Activated CD4-positive, alpha-beta T cell treated with anti-CD3 and anti-CD28 coated beads for 36 hours (primary cell): ENCODE measurements at places on chromosomes 2 and 18. TPM values are rescaled to one million over a fixed set of nuclear protein-coding genes. Genes with fewer than 3 reads are reported as not detected.

Gene ZNF892
- total RNA-seq, result 3.2 TPM

Gene CHRNG
- not detected for total RNA-seq

Gene IHH
- 0.12 TPM for total RNA-seq

Gene ATG9A
- total RNA-seq, result 43.5 TPM

Gene ANKRD23
- total RNA-seq, result 5.1 TPM

GRCh38 chr2:157173740-157174184 is 83.7 kb upstream of the GALNT5 start:
- no peak for DNase-seq

DNA sequence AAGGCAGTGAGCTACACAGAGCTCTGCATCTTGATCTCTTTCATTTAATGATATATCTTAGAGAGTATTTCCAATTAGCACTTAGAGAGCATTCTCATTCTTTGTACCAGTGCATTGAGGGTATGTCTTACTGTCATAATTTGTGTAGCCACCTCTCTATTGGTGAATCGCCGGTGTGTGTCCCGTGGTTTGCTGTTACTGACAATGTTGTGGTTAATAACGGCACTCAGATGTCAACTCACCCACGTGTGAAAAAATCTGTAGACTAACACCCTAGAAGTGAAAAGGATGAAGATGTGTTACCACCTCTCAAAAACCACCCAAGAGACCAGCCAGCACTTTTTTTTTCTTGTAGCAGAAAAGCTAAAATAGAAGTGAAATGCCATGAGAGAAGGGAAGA is 37.1 kb downstream of the TEX51 start:
- DNase-seq, result no peak

DNA sequence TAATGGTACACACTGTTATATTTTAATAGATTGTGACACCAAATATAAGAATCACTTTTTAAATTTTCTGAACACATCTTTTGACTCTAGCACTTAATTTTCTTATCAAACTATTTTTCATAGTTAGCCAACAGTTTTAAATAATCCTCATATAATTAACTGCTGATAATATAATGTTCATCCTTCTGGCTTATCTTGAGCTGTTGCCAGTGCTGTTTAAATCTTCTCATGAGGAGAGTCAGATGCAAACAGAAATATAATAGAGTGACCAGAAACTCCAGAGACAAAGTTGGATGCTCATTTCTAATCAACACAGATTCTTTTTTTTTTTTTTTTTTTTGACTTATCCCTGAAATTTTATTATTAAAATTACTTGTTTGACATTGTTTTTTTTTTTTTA is 282.6 kb downstream of the SPAG16 start:
- DNase-seq, result no peak

DNA sequence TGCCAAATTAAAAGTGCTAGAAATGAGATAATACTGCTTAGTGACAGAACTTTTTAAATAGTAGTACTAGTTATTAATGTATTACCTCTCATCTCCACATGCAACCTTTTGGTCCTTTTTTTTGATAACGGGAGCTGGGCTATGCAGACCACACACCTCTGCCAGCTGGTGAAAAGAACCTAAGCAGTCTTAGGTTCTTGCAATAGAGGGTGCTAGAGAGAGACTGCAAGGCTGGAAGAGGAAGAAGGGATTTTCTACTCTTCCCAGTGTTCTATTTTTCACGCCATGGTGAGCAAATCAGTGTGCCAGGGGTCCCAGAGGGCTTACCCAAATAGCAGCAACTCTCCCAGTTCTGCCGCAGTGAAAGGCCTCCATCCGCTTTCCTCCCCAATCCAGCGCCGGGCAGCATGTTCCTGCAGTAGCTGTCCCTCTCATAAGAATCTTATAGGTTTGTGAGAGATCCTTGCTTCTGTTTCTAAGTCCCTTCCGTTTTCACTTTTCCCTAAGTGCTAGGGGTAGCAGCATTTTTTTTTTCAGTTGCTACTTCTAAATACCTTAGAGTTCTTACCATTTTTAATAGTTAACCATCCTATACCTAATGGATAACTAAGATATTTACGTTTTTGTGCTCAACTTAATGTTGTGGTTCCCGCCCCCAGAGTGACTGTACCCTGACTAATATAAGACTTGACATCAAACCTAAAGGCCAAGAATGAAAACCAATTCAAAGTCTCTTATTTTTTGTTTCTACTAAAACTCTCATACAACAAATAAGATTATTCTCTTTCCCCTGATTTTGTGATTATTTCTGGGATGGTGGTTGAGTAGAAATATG is 69.4 kb upstream of the UBE2E3 start:
- no peak for DNase-seq

- peak; percentile 40 for DNase-seq
Observed at GRCh38 chr18:10032331-10033015, 118.7 kb downstream of the VAPA start.

- no peak for DNase-seq
Observed at GRCh38 chr18:45662468-45662867, 47.2 kb downstream of the SLC14A2 start.
